ENCODE measurements at places on chromosomes 7 and 10.

DNA sequence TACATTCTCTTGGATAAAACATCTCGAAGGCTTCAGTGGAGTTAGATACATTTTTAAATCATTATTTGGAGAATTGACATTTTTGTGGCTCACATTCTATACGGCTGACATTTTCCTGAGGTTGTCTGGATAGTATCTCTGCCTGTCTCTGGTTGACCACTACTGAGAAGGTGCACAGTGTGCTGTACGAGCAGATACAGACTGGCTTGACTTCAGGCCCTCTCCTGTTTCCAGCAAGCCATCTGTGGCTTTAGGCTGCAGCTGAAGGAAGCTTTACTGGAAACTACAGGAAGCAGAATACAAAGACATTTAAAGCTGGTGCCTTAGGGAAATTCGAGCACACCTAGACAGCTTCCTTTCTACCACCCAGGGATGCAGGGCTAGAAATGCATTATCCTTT lies 39.3 kb upstream of the RSU1 start:
- DNase-seq, result no peak

GRCh38 chr7:31633894-31634494 lies 53.0 kb upstream of the PPP1R17 start:
- no peak for DNase-seq

DNA sequence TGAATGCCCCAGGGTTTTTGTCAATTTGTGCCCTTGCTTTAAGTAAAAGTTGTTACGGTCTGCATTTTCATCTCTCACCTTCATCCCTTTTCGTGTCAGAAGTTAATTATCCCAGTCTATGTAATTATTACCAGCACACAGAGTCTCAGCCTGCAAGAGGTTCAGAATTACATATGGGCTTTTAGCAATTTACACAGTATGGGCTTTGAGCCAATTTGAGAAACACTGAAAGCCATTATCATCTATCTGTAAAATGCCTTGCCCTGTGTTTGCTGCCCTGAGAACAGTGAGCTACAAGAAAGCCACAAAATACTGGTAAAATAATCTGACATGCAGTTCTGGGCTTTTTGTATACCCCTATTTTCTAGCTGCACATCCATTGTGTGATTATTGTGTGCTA lies 125.6 kb upstream of the STEAP4 start:
- DNase-seq, result no peak

DNA sequence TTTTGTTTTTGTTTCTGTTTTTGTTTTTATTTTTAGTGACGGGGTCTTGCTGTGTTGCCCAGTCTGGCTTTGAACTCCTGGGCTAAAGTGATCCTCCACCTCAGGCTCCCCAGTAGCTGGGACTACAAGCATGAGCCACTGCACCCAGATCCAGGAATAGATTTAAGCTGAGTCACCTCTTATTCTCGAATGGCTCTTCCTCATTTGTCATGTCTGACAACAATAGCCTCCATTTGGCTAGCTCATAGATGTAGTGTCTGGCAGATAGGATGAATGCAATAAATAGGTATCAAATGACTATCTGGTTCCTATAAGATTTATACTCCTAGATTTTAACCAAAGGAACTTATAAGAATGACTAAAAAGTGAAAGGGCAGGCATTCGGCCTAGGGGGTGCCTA lies 172.9 kb downstream of the TMEM26 start:
- no peak for DNase-seq

DNA sequence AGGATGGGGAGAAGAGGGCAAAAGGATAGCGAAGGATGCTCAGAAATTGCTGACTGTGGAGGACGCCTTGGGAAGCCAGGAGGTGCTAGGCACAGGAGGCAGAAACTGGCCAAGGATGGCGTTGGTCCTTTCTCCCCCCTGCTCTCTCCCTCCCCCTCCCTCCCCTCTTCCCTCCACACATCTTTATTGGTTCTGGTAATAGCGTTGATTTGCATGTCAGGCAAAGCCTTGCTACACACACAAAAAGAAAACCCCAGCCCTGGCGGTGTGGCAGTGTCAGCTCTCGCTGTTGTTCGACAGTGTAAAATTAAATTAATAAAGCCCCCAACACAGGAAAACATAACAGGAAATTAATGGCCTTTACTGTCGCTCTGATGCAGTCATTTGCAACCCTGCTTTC lies 47.2 kb downstream of the PAX2 start:
- no peak for DNase-seq

DNA sequence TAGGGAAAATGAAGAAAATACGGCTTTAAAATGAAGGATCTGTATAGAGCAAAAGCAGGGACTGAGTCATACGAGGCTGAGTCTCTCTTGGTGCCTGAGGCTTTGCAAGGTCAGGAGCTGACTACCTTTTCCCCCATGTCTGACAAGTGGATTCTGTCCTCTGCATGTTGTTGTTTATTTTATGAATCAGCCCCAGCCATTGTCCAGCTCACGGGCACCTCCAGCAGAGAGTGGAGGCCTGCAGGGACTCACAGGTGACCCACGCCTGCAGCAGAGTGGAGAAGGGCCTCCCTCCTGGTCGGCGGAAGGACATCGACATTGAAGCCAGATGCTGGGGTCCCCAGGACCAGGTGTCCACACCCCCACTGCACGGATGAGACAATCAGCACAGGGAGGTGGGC lies 233.9 kb downstream of the WDR37 start:
- DNase-seq, result no peak

All from activated CD4-positive, alpha-beta memory T cell treated with anti-CD3 and anti-CD28 coated beads, Interleukin-2, amount 10 ng/mL, durations not matched to agents 7 days and 5 days (primary cell).